GM12864 (cell line): ENCODE measurements at places on chromosomes 11 and 22.

GRCh38 chr11:19940831-19941230 is 219.4 kb downstream of the DBX1 start:
- no peak for DNase-seq

DNA sequence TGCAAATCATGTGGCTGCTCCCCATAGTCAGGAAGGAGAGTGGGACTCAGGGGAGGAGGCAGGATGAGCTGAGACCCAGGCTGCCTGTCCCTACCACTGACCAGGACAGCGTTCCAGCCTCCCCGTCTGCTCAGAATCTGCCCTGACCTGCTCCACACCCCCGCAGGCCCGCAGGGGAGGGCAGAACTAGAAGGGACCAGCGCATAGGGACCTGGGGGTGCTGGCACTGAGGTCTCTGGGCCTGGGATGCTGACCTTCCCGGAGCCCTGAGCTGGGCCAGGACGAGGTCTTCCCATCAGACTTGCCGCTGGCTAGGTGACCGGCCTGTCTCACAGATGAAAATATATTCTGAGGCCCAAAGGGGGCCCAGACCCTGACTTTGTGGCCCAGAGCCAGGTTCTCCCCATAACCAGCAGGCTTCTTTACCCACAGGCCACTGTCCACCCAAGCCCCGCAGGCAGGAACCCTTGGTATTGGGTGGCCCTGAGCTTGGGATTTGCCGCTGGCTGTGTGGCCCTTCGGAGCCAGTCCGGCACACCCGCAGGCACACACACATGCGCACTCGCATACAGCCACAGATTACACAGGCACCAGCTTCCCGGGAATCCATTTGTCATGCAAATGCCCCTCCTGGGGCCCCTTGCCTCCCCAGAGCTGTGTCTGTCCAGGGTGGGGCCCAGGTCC is 13.8 kb upstream of the PIM3 start:
- no peak for DNase-seq

DNA sequence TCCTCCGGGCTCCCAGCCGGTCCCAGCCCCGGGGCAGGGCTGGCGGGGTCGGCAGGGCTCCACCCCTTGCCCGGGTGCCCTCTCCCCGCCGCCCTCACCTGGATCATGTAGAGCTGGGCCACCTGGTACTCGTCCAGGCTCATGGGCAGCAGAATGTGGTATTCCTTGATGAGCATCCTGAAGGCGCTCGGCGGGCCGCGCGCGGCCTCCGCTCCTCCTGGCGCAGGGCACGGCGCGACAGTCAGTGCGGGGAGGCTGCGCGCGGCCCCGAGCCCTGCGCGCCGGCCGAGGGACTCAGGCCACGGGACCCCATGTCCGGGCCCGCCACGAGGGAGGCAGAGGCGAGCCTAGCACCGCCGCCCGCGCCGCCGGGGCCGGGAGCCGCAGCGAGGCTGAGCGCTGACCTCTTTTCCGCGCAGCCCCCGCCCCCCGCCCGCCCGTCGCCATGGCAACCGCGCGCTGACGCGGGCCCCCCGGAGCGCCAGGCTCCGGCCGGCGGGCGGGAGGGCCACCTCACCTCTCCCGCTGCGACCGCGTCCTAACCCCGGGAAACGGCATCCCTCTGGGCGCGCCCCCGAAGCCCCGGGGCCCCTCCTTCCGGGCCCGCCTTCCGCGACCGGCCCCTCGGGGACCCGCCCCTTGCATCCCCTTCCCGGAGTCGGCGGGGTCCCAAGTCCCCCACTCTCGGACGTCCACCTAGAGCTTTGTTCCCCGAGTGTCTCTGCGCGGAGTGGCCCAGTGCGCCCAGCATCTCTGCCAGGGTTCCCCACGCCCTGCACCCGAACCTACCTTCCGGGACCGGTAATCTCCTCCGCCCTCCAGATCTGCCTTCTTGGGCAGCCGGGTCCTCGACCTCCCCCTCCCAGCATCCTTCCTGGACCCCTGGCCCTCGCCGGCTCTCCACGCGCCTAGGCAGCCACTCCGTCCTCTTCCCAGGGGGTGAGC is 886 bp downstream of the PITPNM1 start:
- no peak for DNase-seq

DNA sequence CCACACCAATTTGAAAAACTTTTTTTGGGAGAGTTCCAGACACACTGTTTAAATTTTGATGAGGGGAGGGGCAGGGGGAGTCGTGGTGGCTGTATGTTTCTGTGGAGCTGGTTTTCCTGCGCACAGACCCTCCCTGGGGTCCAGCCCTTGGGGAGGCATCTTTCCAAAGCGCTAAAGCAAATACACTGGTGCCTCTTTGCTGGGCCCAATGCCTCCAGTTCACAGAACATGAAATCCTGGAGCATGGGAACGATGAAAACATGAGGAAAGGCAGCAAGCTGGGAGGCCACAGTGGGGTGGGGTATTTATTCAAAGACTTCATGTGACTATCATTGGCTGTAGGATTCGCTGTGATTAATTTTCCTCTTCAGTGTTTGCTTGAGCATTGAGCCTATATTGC is 135.3 kb downstream of the CCDC34 start:
- no peak for DNase-seq

DNA sequence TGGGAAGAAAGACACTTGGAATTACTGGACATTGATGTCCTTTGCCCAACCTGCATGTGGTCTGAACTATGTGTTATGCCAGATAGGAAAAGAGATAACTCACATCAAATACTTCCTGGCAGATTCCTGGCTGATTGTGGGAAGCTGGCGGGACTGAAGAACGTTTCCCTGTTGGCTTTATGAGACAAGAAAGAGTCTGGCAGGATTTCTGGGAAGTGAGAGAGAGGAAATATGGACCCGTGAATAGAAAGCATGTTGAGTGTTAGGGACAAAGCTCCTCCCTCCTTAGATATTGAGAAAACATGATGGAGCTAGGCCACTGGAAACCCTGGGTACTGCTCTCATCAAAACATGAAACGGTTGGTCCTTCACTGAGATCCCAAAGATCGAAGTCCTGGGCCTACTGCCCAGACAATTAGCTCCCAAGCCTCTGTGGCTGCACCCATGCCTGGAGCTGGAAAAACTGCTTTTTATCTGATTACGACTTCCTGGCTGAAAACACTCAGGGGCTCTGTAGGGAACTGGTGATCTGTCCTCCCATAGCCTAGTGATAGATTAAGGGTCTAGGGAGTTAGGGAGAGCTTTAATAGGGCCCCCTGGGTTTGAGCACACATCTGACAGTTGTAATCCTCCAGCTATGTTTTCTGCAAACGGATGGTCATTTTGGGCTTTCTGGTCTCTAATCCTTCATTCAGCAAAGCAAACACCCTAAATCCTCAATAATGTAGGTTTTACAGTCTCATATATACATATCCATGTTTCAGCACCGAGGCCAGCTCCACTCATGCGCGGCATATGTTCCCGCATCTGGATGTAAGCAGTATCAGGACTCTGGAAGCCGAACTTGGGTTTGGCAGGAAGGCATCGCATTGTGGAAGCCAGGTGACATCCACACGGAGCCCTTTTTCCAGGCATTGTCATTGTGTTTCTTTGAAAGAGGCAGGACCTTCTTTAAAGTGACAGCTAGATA is 6.1 kb upstream of the B3GAT1 start:
- DNase-seq: no peak

GRCh38 chr22:48335442-48336139 is 1492.1 kb downstream of the BRD1 start:
- no peak for DNase-seq

DNA sequence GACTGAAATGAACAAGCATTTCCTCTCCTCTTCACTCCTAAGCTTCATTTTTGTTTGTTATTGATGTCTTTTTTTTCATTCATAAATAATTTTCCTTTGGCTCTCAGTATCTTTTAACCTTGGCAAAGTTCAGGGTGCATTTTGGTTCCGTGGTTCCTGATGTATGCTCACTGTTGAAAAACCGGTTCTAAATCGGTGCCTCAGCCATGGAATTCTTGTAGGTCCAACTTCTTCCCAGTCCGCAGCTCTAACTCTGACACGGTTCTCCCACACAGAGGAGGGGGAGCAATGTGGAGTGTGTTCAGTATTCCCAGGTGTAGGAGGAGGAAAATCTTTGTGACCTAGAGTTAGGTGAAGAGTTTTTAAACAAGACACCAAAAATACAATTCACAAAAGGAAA is 12.6 kb upstream of the MS4A15 start:
- DNase-seq: no peak

DNA sequence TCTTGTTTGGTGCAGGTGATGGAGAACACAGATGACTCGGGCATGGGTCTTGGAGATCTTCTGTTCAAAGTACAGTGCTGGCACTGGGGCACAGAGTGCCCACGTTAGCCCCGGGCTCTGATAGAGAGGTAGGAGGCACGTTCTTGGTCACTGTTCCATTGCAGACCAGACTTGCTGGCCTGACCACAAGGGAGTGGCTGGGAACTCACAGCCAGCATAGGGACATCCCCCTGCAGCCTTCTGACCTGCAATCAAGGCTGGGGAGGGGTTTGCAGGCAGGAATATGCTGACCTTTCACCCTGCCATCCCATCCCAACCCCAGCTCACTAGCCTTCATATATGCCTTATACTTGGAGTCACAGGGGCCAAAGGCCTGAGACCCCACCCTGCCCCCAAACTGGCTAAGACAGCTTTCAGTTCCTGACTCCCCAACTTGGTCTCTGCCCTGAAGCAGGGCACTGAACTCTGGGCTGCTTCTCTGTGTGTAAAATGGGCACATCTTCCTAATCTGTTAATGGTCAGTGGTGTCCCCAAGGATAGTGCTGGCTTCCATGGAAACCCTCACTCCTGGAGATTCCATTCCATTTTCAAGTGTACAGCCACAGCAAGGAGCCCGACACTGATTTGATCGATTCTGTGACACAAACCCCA is 4.6 kb downstream of the MRPL49 start:
- no peak for DNase-seq

DNA sequence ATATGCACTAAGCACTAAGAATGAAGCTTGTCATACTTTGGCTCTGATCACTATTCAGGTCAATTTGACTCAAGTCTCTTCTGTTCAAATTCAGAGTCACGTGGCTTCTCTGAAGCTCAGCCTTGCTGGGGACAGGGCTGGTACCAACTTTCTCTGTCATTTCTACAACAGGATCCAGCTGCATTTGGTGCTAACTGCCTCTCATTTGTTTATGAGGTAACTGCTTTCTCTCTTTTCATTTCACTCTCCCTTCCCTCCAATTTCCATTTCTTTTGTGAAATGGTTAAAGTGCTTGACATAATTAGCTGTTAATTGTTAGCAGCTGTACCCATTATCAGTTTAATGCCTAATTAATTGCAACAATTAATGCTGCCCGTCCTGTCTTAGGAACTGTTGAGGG is 259.7 kb upstream of the PLET1 start:
- DNase-seq: no peak

- DNase-seq: no peak
Observed at GRCh38 chr22:30041475-30041874, 38.8 kb upstream of the HORMAD2 start.

DNA sequence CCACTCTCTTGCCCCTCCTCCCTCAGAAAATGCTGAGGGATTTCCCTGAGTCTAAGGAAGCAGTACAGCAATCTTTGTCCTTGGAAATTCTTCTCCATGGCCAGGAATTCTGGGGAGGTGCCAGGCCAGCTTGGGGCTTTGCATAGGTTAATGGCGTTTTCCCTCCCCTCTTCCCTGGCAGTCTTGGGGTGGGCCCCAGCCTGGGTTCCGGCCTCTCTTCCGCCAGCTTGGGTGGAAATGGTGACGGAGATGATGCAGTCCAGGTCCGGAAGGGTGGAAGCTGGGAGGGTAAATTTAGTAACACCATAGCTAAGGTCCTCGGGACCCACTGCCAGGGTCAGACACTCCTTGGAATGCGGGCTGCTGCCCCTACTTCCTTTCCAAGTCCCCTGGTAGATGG is 5.0 kb downstream of the PHLDB1 start:
- DNase-seq: no peak

DNA sequence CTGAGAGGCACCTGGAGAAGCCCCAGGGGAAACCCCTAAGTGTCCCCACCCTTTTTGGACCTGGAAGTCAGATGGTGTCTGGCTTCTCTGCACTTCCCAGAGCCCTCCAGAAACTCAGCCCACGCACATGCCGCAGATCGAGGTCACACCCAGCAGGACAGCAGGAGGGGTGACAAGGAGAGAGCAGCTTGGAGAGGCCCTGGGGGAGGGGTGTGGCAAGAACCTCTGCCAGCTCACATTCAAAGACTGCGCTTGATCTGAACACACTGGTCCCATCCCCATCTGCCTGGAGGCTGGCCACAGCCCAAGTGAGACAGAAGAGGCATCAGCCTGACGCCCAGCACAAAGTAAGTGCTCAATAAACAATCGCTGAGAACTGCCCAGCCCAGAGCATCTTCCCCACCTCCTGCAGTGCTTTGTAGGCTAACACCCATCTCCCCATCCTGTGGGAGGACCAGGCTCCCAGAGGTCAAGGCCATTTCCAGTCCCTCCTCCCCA is 21.4 kb downstream of the TMPRSS6 start:
- no peak for DNase-seq

DNA sequence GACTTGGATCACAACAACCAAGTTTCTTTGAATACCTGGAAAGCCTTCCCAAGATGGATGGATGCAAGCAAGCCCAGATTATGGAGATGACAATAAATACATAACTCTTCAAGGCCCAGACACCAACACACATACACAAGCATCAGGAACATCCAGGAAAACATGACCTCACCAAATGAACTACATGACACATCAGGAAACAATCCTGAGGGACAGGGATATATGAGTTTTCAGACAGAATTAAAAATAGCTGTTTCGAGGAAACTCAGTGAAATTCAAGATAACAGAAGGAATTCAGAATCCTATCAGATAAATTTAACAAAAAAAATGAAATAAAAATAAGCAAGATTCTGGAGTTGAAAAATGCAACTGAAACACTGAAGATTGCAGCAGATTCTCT is 659.4 kb downstream of the METTL15 start:
- DNase-seq: no peak
